ELR (cell line): ENCODE measurements at places on chromosomes 7 and 10.

DNA sequence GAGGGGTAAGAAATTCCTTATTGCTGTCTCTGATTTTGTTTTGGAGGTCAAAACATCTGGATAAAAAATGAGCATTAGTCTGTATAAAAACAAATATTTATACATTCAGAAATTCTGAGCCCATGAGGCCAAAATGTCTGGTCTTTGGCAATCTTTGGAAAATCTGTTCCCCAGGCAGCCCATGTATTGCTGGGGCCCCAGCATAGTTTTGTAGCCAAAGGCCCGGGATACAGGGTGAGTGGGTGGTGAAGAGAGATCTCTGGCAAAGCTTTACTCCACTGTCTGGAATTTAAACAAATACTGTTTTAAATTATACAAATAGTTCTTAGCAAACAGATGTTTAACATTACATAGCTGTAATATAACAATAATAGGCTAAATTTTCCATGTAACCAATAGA is 134.7 kb upstream of the GALNT17 start:
- DNase-seq, result no peak

DNA sequence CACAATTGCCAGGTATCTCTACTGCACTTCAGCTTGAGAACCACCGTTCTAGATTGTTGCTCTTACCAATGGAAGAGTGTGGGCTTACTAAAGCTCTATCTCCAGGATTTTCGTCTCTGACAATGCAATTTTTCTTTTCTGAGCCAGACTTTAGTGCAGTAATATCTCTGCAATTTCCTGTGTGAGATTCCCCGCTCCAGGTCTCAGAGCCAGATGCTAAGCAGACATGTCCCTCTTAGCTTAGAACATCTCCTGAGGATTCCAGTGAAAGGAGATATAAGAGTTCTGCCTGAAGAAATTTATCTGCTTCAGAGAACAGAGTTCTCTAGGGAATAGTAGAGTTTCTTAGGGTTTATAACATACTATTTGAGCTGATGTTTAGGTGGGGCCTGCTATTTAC is 82.0 kb downstream of the SND1 start:
- no peak for DNase-seq

DNA sequence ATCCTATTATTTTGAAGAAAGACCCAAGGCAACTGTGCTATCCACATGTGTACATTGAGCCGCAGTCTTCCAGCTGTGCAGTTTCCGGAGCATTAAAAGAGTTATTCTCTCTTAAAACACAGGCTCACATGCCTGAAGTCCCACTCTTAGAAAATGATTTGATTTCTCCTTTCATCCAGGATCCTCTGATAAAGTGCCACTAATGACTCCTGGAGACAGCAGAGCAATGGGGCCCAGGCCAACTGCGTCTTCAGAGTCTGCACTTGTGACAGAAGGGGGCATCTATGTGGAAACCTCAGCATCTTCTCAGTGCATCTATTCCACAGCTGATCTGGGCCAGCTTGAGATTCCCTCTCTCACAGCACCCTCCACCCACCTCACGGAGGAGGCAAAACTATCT is 482.1 kb upstream of the AKR1E2 start:
- DNase-seq, result no peak

DNA sequence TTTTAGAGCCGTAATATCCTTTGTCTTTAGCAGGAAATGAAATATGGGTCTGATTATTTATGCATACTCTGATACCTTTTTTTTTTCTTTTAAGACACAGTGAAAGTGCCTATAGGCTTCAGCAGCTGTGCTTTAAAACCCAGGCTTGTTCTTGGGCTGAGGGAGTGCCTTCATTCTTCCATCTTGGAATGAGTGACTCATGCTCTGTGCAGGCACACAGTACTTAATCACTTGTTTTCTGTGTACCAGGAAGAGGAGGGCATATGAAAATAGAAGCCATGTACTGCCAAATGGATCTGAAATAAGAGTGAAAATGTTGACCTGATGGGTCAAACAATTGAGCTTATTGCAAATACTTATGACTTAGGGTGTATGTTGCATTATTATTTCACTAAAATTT is 12.0 kb downstream of the INPP5F start:
- peak; percentile 88 for DNase-seq

- no peak for DNase-seq
These were observed 77.8 kb upstream of the SH2B2 start for GRCh38 chr7:102208826-102209225.

- DNase-seq, result no peak
These were observed 23.6 kb upstream of the ITGB8 start for GRCh38 chr7:20307119-20307518.

DNA sequence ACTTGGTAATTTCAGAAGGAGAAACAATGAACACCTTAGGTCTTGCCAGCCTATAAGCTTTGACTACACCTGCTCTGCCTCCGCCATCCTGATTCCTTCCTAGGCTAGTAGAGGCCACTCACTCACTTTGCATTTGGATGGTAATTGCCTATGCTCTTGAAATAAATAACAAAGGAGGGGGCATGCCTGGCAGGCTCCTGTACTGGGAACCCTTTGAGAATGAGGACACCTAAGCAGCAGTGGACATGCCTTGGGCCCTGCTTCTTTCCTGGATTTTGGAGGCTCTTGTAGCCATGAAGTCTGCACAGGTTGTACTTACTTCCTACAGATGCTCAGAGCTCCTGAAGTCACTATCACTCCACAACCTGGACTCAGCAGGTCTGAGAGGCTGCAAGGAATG is 65.8 kb downstream of the BLNK start:
- no peak for DNase-seq

GRCh38 chr7:31892099-31892829 is 177.9 kb downstream of the PDE1C start:
- no peak for DNase-seq

DNA sequence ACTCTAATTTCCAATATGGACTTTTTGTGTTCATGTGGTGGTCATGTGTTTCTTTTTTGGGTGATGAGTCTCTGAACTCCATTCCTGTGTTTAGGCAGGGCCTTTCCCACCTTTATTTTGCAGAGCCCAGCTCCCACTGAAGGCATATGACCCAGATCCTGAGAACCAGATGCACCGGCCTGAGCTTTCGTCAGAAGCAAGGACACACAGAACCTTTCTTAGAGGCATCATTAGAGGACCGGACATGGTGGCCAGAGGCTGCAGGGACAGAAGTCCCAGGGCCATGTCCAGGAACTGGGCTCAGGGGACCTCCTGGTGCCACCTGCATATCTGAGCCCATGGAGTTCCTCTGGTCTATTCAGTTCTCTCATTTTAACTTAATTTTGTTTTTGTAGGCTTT is 200.9 kb upstream of the ZNF32 start:
- no peak for DNase-seq

GRCh38 chr7:74143383-74143782 is 30.8 kb upstream of the EIF4H start:
- DNase-seq, result no peak

- no peak for DNase-seq
These were observed 182.8 kb downstream of the DIP2C start for GRCh38 chr10:506451-507354.

- peak; percentile 23 for DNase-seq
These were observed at the start of gene PRKAG2 for GRCh38 chr7:151876899-151877777. PRKAG2 (minus strand) TSS chr7:151877115; CDS start chr7:151876620, 495 bp downstream.

DNA sequence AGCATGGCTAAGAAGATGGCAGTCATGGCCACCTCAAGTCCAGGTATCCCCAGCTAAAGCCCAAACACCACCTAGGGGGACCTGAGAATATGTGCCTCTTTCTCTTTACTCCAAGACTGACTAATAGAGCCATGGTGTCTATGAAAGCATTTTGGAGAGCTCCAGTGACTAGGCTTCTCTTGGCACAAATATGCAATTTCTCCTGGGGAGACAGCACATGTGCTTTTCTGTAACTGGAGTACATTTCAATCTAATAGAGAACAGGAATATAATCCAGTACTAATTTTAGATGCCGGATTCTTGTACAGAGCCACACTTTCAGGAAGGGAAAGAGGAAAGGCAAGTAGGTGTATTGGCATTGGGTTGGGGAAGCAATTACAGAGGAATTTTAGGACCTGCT is 260.1 kb downstream of the BMPER start:
- DNase-seq, result no peak

GRCh38 chr7:120033114-120033513 is 239.9 kb upstream of the KCND2 start:
- DNase-seq, result peak; percentile 38

GRCh38 chr10:28730031-28730778 is 52.9 kb downstream of the BAMBI start:
- DNase-seq, result no peak

DNA sequence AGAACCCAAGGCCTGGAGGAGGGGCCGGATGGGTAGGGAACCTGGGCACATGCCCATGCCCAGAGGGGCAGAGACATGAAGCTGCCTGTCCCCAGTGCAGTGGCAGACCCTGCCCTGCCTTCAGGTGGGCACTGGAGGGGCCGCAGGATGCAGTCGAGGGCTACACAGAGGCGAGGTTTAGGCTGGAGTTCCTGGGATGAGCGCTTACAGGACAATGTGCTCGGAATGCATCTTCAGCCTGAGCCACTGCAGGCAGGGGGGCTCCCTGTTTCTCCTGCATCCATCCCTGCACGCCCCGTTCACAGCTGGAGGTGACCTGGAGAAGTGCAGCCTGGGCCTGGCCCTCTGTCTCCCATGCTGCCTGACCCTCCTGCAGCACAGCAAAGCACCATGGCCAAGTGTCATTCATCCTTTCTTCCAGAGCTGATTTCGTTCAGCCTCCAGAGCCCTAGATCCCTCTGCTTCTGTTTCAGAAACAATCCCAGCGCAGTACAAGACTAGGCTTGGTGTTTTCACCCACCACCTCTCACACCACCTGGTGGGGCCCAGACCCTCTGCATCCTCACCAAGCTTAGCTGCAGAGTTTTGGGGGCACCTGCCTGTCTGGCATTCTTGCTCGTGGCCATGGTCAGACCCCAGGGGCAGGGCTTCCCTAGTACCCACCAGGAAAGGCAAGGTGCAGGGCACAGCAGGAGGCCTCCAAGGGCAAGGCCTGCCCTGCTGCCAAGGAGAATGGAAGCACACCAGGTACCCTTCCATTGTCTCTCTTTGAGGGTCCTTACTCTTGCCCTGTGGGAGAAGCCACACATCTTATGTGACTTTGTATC is 311.9 kb downstream of the TCERG1L start:
- no peak for DNase-seq

DNA sequence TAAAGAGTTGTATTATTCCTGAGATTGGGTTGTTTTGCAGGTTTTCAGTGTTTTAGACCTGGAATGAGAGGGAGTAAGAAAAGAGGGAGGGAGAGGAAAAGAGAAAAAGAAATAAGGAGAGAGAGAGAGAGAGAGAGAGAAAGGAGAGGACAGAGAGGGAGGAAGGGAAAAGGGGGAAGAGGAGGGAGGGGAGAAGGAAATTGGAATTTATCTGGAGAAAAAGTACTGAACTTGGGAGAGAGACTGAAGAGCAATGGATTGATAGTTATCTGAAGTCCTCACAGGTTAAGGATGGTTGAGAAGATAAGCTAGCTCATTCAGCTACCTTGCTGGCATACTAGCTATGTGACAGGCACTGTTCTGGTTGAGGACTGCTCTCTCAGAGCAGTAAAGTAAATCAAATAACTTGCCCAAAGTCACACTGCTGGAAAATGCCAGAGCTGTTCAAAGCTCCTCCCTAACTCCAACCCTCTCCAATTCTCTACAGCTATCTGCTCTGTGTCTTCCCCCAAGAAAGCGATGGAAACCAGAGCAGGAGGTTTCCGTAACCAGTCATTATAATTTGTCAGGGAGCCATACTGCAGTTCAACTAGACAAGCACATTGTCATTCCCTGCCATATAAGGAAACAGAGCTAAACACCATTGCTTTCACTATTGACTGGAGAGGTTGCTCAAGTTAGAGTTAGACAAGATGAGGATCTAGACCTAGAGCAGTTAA is 10.7 kb downstream of the CALD1 start:
- no peak for DNase-seq

GRCh38 chr7:113891031-113891350 is 27.8 kb downstream of the PPP1R3A start:
- DNase-seq, result no peak

- DNase-seq, result no peak
These were observed 18.0 kb downstream of the NEBL start for GRCh38 chr10:20879136-20879535.

DNA sequence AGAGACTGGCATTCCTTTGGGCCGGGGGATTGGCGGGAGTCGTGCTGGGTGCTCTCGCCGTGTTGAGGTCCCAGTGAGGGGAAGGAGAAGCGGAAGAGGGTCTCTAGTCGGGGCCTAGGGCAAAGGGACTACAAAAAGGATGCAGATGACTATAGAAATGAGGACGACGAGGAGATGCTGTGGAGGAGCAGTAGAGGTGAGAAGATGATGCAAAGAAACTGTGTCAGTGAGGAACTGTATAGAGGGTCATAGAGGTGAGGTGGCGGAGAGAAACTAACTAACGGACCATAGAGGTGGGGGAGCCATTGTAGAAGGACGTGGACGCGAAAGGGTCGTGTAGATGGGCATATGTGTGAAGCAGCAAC is 324 bp downstream of the TWNK start:
- no peak for DNase-seq

GRCh38 chr10:34154383-34154900 is 660.7 kb downstream of the PARD3 start:
- DNase-seq, result no peak

- DNase-seq, result peak; percentile 5
These were observed 121.9 kb downstream of the BBS9 start for GRCh38 chr7:33251301-33251700.

GRCh38 chr7:17521437-17521836 is 223.0 kb downstream of the AHR start:
- peak; percentile 85 for DNase-seq

- peak; percentile 20 for DNase-seq
These were observed 96.5 kb downstream of the OTUD1 start for GRCh38 chr10:23535381-23535780.

- peak; percentile 97 for DNase-seq
These were observed 158.8 kb downstream of the SKAP2 start for GRCh38 chr7:26705567-26705966.
